Hematopoietic multipotent progenitor cell treated with erythropoietin and hydrocortisone succinate and interleukin-3 and kit ligand, for 17 days (in vitro differentiated cells): ENCODE measurements at places on chromosomes 3 and 15.

DNA sequence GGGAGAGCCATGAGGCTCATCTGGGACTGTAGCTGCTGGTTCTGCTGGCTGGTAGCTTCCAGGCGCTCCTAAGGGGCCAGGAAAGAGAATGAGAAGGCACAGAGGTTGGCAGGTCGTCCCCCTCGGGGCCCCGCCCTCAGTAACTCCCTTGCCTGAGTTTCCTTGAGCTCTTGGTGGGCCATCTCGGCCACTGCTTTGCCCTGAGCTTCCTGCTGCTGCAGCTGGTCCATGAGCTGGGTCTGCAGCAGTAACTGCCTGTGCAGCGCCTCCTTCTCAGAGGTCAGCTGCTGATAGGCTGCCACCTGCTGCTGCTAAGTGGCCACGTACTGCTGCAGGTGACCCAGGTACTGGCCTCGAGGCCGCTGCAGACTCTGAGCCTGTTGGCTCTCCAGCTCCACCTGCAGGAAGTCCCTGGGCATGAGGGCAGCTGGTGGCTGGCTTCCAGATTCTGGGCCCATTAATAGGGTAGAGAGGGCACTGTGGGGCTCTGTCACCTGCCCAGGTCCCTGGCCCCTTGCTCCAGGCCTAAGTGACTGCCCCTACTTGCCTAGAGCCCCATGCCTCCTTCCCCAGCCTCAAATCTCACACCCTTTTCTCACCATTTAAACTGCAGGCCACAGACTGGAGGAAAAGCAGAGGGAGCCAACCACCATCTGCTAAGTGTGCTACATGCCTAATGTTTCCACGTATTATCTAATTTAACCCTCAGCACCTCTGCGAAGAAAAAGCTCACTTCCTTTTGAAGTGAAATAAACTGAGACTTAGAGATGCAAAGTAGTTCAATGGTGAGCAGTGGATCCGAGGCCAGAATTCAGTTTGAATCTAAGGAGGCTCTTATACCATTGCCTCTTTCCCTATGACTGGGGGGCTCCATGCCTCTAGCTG is 10.8 kb upstream of the VPS33B start:
- peak; percentile 81 for DNase-seq

- DNase-seq: no peak
These were observed 109.1 kb downstream of the OPA1 start for GRCh38 chr3:193701953-193702635.

DNA sequence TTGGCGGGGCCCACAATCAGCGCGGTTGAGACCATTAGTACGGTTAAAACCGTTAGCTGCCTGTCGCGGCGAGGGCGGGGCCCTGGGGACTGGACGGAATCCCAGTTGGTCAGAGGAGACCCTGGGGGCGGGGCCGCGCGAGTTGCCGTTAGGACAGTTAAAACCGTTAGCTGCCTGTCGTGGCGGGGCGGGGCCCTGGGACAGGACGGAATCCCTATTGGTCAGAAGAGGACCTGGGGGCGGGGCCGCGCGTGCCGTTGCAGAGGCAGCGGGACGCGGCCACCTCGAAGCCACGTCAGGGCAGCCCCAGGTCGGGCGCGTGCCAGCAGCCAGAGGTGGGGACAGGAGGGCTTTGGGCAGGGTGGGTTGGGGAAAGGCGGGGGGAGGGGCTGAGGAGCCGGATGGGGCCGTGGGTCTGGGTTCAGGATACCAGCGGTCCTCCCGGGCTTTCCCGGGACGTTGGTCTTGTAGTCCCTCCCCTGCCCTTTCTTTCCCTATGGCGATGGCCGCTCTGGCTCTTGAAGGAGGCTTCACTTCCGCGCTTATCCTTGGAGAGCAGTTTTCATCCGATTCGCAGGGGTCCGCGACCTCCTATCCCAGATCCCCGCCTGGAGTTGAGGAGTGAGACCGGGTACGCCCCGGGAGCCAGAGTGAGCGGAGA is 28.0 kb downstream of the KLHDC8B start:
- no peak for DNase-seq

GRCh38 chr15:101520395-101520794 is 30.9 kb upstream of the PCSK6 start:
- DNase-seq: no peak

DNA sequence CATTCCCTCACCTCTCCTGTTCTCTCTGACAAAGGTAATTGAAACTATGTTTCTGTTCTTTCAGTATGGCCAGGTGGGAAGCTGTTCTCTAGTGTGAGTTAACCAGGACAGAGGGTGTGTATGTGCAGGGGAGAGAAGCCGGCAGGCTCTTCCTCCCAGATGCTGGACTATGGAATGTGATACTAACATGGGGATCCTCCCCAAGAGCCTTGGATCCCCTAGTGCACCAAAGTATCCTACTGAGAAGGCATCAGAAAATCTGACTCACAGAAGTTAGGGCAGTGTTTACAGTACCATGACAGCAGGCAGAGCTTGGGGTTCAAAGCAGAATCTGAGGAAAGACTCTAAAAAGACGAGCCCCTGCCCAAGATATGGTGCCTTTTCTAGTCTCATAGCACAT is 123.1 kb downstream of the APBA2 start:
- no peak for DNase-seq

DNA sequence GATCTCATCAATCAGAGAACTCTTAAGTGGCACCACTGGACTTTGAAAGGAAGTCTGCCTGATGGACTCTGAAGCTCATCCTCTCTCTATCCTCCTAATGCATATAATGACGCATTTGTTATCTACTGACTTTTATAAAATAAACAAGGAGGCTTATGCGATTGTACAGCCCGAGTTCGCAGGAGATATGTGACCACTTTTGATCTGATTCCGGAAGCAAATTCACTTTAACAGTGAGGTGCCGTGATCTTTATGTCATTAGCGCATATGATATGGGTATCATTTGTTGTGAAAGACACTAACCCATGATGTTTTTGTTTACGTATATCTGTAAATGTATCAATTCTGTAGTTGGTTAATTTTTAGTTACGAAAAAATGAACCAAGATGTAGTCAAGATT is 427 bp upstream of the RNF111 start:
- DNase-seq: no peak

GRCh38 chr3:129857899-129858298 is 35.6 kb downstream of the TMCC1 start:
- DNase-seq: no peak

- DNase-seq: no peak
These were observed 409.5 kb upstream of the PROK2 start for GRCh38 chr3:72194458-72194857.

DNA sequence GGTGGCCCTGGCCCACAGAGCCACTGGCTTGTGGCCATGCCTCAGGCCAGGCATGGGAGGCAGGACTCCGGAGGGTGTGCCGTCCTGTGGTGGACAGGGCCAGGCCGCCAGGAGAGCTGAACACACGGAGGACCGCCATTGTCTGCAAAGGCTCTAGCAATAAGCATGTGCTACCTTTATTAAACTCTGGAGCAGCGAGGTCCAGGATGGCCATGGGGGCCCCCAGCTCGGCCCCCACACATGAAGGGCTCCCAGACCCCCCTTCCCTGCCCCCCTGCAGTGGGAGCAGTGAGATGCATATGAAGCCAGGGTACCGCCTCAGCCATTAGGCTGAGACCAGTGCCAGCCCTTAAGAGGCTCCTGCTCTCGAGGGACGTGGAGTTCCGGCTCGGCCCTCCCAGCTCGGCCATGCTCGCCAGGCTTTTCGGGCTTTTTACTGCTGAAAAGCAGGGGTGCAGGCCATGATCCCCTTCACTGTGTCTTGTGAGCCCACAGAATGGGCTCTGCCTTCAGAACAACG is 2.7 kb downstream of the AMIGO3 start:
- no peak for DNase-seq

DNA sequence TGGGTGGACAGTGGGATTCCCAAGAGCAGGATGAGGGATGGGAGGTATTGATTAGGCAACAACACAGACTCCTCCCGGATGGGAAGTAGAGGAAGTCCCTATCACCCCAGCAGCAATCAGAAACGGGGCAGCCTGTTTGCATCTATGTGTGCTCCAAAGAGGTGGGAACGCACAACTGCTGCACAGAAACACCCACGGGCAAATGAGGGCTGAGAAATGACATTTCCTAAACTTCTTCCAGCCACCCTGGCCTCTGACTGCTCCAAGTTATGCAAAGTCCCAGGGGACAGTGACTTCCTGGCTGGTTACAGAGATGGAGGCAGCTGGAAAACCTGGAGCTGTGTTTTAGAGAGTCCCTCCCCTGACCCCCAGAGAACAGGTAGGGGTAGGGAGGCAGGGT is 42.6 kb downstream of the HCN4 start:
- DNase-seq: no peak

DNA sequence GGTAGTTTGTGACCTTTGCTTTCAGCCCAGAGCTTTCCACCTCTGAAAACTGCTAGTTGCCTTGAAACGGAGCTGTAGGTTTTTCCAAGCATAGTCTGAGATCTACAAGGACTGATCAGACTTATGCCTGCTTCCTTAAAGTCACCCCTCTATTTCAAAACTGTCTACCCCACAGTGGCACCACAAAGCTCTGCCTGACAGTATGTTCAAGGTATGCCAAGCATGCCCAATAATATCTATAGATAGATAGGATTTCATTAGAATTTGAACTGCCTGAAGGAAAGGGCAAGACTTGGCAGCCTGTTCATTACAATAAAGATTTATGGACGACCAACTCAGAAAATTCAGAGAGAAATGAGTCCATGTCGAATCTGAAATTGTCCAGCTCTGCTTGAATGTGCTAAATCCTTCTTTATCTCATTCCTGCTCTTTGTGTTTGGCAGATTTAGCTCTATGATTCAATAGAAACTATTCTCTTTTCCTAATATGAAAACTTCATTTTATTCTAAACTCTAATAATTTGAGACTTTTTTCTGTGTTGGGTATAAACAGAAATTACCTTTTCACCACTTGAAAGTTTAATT is 227.6 kb upstream of the TBC1D5 start:
- no peak for DNase-seq

DNA sequence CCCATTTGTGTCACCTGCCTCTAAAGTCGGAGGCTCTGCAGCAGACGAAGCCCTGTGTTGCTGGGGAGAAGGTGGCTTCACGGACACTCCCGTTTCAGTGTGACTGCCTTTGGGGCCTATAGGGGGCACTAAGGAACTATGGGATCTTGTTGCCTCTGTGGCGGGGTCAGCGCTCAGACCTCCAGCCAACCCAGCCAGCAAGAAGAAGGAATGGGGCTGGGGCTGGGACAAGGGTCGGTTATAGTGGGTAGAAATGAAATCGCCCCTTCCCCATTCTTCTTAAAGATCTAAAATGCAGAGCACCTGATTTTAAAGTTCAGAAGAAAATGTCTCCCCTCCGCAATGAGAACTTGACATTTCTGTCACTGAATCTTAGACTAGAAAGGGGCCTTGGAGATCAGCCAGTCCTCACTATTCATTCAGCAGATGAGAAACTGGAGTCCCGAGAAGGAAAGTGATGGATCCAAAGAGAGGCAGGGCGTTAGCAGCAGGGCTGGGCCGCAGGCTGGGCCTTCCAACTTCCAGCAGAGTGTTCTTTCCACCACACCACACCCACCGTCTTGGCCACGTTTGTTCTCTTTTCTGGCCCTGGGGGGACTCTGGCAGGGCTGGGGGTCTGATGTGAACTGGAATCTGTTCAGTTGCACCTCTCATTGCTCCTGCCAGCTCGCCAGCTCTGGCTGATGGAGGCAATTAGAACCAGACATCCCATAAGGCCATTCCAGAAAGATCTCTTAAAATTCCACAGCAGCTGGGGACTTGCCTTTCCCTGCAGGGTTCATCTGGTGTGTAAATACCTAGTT is 195.4 kb downstream of the OPA1 start:
- no peak for DNase-seq

DNA sequence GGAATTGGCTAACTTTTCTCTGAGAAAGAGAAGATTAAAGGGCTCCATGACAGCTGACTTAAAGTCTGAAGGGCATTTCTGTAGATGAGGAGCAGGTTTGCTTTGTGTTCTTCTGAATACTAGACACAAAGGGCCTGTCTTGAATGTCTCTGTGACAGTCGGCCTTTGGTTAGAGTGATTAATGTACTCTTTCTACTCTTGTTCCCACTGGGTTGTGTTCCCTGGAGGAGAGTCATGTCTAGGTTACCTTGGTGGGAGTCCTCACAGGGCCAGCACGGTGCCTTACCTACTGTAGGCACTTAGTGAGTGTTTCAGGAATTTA is 66.1 kb downstream of the MAP2K5 start:
- no peak for DNase-seq

DNA sequence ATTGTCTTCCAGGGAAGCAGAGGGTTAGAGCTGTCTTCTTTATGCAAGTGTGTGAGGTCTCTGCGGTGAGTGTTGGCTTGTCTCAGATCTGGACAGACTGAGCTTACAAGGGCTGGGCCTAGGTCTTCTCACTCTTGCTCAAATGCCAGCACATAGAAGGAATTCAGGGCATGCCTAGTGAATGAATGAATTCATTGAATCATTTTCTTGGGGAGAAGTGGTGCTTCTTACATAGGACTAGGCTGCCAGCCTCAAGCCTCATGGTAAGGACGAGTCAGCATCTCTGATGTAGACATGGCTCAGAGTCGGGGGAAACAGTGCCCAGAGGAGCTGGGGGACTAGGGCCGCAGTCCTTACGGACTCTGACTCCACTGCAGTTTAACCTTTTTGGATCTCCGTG is 17.2 kb downstream of the MKRN2 start:
- no peak for DNase-seq

GRCh38 chr3:81799403-81799802 is 38.0 kb upstream of the GBE1 start:
- no peak for DNase-seq

- DNase-seq: no peak
These were observed 50.0 kb upstream of the GSK3B start for GRCh38 chr3:120144267-120144666.

GRCh38 chr3:133014325-133014724 is 23.9 kb upstream of the TMEM108 start:
- DNase-seq: no peak

GRCh38 chr15:99399618-99400017 is 148.3 kb downstream of the LRRC28 start:
- DNase-seq: no peak

GRCh38 chr3:110995461-110996231 is 76.0 kb upstream of the NECTIN3 start:
- DNase-seq: no peak

DNA sequence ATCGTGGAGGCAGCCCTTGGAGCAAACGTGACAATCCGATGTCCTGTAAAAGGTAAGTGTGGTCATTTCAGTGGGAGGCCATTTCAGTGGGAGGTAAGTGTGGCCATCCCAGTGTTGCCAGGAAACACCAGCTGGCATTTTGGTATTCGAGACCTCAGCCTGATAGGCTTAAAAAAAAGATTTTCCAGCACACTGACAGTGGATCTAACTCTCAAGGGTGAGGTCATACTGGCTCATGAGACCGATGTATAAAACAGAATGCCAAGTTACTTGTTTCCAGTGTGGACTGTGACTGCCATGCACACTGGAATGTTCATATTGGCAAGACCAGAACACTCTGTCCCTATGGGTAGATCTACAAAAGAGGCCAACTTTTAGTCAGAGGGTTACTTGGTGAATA is 244.4 kb upstream of the GOLGA6L4 start:
- no peak for DNase-seq

- DNase-seq: no peak
These were observed 72.2 kb downstream of the TOP2B start for GRCh38 chr3:25592510-25592968.

- no peak for DNase-seq
These were observed 228.7 kb downstream of the VPS13C start for GRCh38 chr15:61831505-61831921.
